ENCODE measurements at places on chromosomes 1 and 21.

GRCh38 chr1:58762806-58763205, 21.0 kb downstream of the JUN start:
- DNase-seq: no peak

- no peak for DNase-seq
Measured at GRCh38 chr1:212648431-212648830, 39.9 kb downstream of the ATF3 start.

GRCh38 chr21:24693779-24694178, 913.5 kb downstream of the MRPL39 start:
- DNase-seq: no peak

GRCh38 chr1:232835166-232835565, 29.9 kb downstream of the MAP10 start:
- DNase-seq: no peak

DNA sequence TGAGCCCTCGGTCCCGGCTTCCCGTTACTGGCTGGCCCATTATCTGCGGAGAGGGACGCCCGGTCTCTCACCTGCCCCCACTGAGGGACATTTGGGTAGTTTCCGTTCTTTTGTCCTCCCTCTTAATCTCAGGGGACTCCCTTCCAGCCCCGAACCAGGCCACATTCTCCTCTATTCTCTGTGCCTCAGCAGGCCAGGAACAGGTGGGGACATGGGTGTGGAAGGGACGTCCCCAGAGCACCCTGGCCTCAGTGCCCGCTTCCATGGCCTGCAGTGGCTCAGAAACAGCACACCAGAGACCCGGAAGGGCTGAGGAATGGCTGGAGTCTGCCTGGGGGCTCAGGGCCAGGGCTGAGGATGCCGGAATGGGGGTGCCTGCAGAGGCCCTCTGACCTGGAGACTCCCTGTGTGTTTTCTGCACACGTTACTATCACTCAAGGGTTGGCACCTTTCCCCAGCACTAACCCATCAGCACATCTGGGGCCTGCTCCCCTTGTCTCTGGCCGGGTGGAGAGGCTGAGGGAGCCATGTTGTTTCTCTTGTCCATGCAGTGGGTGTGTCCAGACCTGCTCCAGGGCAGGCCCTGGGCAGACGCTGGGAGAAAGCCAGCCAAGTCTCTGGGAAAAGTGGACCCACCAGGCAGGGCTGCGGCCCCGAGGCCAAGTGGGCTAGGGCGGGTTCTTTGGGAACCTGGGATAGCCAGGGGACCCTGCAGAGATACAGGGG, 10.0 kb upstream of the DNMT3L start:
- DNase-seq: no peak

DNA sequence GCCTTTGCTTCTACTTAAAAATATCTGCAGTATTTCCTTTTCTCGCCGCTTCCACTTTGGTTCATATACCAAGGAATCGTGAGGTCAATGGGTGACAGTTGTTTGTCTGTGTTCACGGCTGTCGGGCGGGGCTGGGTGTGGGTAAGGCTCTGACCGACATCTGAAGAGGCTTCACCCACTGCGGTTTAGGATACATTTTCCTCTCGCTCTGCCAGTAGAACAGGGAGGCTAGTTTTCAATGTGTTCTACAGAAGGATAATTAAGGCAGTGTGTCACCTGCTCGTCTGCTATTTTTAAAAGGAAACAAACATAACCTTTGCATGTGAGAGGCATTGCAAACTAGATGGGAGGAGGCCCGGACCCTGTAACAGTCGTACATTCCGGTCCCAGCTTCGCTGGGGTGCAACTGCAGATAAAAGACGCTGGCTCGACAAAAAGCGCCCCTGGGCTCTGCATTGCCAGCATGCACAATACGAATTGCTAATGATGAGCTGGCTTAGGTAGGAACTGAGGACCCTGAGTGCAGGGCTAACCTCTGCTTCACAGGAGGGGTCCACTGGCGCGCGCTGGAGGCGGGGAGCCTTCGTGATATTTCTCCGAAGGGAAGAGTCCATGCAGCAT, 8.5 kb upstream of the ERG start:
- no peak for DNase-seq

DNA sequence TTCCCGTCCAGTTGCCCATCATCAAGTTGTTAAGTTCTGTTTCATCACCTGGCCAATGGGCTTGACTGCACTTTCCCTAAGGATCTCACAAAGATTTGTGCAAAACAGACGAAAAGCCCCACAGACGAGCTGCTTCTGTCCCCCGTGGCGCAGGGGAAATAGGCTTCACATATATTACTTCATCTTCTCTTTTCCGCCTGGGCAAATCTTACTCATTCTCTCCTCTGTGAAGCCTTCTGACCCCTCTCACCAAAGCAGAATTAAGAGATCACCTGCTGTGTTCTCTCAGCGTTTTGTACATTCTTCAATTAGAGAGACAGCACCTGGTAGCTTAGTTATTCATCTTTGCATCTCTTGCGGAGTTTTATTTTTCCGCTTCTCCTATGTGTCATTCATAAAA, 129.8 kb downstream of the IGSF21 start:
- DNase-seq: no peak

DNA sequence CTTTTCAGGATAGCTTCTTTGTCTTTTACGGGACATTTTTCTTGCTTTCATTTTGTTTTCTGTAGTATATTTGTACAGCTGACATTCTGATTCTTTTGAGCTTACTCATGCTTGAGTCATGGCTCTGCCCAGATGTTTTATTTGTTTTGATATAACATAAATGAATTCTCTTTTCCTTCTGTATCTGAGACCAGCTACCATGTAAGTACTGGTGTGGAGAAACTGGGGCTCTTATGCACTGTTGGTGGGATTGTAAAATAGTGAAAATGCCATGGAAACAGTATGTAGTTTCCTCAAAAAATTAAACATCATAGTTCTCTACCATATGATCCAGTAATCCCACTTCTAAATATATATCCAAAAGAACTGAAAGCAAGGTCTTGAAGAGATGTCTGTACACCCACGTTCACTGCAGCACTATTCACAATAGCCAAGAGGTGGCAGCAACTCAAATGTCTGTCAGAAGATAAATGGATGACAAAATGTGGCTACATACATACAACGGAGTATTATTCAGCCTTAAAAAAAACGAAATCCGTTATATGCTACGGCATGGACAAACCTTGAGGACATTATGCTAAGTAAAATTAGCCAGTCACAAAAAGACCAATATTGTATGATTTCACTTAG, 61.4 kb downstream of the EIF2B3 start:
- DNase-seq: no peak

- no peak for DNase-seq
Measured at GRCh38 chr1:205109711-205110110, 12.1 kb downstream of the RBBP5 start.

DNA sequence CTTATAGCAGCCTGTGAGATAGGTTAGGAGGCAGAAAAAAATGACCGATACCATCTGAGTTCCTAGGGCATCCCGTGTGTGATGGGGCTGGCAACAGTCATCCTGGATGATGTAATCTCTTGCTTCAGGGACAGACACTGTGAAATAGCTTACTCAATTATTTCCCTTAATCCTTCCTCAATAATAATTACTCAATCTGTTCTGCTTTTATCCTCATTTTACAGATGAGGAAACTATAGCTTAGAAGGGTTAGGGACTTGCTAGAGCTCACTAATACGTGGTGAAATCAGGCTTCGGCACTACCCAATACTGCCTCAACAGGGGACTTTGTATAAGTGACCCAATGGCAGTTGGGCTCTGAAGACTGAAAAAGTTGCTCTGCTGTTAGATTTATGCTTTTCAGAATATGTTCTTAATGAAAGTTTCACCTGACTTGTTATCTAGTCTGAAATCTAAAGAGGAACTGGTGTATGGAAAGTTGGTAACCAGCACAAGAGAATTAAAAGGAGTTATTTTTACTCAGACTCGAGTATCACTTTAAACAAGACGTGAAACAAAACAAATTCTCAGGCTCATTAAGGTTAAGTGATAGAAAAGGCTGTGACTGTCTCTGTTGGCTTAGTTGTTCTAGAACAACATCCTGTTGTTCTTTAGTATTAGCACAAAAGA, 14.4 kb downstream of the CD55 start:
- no peak for DNase-seq

Data from GM04504 (cell line).